ENCODE measurements at places on chromosomes 1 and 21.

DNA sequence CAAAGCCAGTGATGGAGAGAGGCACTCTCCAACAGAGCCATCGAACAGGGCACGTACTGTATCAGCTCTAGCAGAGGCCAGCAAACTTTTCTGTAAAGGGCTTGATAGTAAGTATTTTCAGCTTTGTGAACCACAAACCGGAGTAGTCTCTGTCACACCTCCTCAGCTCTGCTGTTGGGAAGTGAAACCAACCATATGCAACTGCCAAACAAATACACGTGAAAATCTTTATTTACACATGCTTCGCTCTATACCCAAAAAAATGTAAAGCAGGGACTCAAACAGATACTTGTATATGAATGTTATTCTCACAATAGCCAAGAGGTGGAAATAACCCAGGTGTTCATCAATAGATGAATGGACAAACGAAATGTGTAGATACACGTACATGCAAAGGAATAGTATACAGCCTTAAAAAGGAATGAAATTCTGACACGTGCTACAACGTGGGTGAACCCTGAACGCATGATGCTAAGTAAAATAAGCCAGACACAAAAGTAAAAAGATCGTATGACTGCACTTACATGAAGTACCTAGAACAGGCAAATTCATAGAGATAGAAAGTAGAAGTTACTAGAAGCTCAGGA lies 39.0 kb downstream of the SETD4 start:
- DNase-seq: no peak

GRCh38 chr1:201310986-201311355 lies 27.7 kb downstream of the PKP1 start:
- DNase-seq: peak; percentile 88

DNA sequence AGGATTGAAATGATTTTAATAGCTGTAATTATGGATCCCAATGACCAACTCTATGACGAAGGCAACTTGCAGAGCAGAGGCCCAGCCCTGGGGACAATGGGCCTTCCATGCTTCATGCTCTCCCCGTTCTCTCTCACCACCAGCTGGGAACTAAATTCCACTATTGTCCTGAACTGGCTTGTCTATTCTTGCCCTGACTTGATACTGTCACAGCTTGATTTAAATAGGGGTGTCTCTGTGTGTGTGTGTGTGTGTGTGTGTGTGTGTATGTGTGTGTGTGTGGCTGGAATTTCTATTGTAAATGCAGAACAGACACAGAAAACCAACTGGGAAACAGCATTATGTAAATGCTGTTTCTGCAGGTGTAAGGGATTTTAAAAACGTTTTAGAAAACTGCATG lies 57.0 kb downstream of the SLC22A15 start:
- peak; percentile 48 for DNase-seq

GRCh38 chr1:226653311-226653921 lies 85.7 kb downstream of the ITPKB start:
- DNase-seq: no peak

- DNase-seq: no peak
Measured at GRCh38 chr1:59141267-59141863, 155.5 kb upstream of the FGGY start.

DNA sequence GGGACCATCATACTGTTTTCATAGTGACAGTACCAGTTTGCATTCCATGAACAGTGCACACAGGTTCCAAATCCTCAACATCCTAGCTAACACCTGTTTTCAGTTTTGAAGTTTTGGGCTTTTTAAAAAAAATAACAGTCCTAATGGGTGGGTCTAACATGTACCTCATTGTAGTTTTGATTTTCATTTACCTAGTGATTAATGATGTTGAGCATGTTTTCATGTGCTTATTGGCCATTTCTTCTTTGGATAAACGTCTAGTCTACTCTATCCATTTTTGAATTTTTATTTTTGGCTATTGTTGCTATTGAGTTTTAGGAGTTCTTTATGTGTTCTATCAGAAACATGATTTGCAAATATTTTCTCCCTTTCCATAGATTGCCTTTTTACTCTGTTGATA lies 3.4 kb downstream of the GBP6 start:
- DNase-seq: no peak

DNA sequence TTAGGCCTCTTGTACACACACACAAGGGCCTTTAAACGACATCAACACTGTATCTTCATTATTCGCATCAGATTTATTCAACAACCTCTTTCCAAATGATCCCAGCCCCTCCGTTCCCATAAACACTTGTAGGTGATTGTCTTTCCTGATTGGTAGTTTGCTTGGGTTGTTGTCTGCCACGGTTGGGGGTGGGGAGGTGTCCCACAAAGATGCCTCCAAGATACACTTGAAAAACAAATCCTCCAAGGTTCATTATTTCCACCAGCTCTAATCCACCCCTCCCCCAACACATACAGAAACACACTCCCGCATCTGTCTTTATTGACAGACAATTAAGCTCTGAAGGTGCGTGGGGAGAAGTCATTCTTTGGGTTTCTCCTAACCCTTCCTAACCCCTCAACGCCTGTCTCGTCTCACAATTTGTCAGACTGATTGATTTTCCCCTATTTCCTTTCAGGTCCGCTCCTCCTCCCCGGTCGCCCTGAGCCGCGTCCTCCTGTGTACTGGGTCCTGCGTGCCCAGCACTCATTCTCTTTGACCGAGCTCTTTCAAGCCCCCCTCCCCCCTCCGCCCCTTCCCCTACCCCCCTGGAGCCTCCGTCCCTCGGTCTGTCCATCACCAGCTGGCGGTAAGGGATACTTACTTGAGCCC lies 1.4 kb downstream of the WDR26 start:
- no peak for DNase-seq

DNA sequence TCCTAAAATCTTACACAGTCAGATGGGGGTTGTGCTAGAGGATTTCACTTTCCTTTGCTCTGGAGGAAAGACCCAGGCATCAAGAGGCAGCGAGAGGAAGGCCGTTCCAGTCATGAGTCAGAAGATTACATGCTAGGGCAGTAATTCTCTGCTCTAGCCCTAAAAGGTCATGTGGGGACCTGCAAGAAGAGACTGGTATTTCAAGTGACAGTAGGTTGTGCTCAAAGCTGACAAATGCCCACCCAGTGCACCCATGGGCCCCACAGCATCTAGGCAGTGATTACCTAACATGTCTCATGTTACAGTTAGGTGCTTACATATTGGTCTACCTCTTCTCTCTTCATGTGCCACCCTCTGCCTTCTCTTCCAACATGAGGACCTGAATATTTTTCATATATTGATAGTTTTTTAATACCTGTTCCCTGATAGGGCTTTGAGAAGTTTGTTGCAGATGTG lies 99.7 kb upstream of the BEND5 start:
- no peak for DNase-seq

DNA sequence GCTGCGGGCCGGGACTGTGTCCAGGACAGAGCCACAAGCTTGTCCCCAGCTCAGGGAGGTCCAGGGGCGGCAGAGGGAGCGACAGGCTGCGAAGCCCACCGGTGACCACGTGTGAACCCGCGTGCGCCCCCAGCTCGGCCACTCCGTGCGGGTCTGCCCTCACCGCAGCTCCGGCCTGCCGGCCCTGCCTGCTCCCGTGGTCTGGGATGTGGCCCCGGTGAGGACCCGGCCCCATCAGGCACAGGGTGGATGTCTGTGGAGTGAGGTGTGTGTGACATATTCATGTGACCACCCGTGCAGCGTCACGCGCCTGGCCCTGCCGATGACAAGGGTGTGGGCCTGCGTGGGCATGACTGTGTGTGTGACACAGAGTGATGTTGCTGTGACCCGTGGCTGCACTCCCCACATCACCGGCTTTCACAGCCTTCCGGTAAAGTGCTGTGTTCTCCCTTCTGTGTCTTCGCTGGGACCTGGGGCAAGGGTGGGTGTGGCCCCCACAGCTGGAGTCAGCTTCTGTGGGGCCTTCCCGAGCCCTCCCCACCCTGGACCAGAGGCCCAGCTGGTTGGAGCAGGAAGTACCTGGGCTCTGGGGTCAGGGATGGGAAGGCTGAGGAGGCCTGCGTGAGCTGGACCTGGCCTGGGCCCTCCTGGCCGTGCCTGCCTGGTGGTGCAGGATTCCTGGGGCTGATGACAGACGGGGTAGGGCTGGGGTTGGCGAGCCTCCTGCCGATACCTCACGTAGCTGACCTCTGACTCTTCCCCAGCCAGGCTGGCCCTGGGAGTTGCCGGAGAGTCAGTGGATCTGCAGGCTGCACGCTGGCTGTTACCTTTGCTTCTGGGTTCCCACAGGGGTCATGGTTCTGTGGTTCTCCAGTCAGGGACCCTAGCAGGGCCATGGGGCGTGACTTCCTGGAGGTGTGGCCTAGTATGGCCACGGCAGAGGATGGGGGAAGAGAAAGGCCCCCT lies 4.1 kb downstream of the RNF223 start:
- no peak for DNase-seq

- no peak for DNase-seq
Measured at GRCh38 chr1:29414086-29414485, 177.8 kb downstream of the PTPRU start.

DNA sequence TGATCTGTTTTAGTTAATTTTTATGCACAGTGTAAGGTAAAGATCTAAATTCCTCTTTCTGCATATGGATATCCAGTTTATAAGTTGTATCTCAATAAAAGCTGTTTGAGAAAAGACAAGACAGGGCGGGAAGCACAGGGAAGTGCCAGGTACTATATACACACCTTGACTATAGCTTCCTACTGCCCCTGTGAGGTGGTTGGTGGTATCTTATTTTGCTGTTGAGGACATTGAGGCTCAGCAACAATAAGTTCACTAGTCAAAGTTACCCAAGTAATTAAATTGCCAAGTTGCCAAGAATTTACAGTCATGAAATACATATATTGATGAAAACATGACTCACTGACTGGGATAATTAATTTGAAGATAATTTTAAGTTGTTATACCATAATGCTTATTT lies 109.1 kb downstream of the CD247 start:
- no peak for DNase-seq

DNA sequence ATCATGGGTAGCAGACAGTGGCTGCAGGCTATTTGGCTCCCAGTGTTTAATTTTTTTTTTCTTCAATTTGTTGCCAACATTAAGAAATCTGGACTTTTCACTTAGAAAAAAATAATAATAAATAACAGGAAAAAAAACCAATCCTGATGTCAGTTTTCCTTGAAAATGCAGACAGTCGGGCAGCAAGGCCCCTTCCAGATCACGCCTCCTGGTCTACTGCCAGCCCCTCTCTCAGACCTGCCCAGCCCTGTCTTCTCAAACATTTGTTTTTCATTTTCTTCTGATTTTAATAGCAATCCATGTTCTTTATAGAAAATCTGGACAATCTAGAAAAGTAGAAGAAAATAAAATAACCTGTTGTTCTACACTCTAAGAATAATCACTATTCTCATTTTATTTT lies 15.5 kb downstream of the IFNGR2 start:
- no peak for DNase-seq

DNA sequence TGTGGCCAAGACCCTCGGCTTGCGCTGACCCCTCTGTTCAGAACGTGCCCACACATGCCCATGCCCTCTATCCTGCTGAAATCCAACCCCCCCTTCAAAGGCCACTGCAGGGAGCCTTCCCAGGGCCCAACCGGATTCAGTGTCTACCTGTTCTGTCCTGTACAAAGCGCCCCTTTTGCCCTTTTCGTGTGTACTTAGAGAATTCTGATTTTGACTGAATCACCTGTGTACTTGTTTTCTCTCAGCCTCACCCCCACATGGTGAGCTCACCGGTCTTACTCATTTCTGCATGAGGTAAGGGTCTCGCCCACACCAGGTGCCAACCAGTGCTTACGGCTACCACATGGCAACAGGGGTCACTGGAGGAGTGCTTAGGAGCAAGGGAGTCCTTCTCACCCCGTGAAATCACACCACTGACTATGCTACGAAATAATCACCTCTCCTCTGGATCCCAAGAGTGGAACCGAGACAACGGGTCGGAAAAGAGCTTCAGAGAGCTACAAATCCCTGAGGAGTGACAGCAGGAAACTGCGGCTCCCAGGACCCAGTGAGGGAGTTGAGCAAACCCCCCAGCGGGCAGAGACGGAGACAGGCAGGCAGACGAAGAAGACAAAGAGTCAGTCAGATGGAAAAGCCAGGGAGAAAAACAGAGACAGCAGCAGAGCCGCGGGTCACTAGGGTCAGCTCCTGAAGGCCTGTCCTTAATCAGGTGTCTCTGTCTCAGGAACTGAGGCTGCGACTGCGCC lies 2.1 kb upstream of the S100A2 start:
- peak; percentile 36 for DNase-seq

DNA sequence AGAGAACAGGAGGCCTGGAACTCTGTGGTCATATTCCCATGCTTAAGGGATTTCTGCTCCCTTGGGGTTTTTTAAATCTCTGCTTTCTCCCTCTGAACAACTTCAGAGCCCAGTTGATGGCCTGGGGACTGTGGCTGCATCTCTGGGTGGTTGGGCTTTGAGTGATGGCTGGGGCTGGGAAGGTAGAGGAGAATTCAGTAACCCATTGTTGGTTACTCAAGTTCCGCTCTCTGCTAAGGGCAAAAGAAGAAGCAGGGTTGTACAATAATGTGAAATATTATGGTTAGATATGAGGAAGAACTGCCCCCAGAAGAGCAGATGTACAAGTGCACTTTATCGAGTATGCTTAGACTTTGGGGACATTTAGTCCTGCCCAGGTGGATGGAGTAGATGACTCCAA lies 72.1 kb upstream of the CNTN2 start:
- DNase-seq: no peak

GRCh38 chr21:44459712-44460440 lies 4.6 kb downstream of the LRRC3 start:
- DNase-seq: no peak

GRCh38 chr1:53896635-53897229 lies 2.7 kb downstream of the DIO1 start:
- DNase-seq: no peak

DNA sequence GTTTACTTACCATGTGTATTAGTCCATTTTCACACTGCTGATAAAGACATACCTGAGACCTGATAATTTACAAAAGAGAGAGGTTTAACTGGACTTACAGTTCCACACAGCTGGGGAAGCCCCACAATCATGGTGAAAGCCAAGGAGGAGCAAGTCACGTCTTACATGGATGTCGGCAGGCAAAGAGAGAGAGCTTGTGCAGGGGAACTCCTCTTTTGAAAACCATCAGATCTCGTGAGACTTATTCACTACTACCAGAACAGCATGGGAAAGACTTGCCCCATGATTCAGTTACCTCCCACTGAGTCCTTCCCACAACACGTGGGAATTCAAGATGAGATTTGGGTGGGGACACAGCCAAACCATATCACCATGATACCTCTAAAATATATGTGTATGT lies 39.3 kb upstream of the ERRFI1 start:
- no peak for DNase-seq

- no peak for DNase-seq
Measured at GRCh38 chr1:167926486-167926997, 9.9 kb upstream of the DCAF6 start.

DNA sequence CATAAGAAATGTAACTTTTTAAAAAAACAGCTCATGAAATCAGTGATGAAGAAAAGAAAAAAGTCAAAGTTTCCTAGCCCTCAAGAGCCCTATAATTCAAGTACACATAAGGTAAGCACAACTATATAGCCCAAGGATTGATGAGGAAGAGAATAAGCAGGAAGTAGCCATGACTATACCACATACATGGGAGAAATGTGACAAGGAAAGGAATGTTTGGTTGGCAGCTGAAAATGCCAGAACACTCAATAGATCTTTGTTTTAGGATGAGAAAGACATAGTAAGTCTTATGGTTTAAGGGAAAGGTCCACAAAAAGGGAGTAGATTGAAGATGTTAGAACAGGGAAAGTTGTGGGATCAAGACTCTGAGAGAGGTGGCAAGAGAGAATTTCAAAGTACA lies 5.7 kb downstream of the DOCK7 start:
- no peak for DNase-seq

- peak; percentile 80 for DNase-seq
Measured at GRCh38 chr1:167676205-167676915, 45.4 kb upstream of the MPZL1 start.
